ENCODE measurements at places on chromosomes 5 and 9. TPM values are rescaled to one million over a fixed set of nuclear protein-coding genes. Genes with fewer than 3 reads are reported as not detected.

Gene SCGB3A1
- 0.85 TPM for total RNA-seq

Gene ZNF618
- 19.5 TPM for total RNA-seq

Gene GARIN3
- not detected for total RNA-seq

Gene LOX
- 100 TPM for total RNA-seq

DNA sequence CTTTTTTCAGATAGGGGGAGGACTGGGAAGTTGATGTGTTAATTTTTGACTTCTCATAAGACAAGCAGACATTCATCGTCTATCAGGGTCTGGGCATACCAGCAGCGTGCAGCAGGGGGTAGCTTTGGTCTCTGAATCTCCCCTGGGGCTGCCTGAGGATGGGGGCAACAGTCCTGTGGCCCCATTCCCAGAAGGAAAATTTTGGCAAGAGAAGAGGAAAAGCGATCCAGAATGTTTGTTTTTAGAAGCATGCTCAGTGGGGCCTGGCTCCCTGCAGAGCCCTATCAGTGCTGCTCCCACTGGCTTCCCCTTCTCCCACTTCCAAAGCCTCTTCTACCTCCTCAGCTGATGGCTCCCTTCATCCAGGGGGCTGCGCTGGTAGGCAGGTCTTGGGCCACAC, 194.8 kb upstream of the IL12B start:
- no peak for DNase-seq

DNA sequence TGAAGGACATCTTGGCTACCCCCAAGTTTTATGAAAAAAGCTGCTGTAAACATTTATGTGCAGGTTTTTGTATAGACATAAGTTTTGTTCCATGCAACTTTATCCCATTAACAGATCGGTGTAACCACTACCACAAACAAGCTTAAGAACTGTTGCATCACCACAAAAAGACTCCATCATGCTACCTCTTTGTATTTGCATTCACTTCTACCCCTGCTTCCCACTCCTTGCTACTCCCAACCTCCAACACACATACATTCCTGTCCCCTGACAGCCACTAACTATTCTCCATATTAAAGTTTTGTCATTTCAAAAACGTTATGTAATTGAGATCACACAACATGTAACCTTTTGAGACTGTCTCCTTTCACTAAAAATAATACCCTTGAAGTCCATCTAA, 57.8 kb upstream of the LHFPL2 start:
- DNase-seq = no peak

GRCh38 chr5:178460598-178460997, 129.6 kb downstream of the COL23A1 start:
- DNase-seq = no peak

DNA sequence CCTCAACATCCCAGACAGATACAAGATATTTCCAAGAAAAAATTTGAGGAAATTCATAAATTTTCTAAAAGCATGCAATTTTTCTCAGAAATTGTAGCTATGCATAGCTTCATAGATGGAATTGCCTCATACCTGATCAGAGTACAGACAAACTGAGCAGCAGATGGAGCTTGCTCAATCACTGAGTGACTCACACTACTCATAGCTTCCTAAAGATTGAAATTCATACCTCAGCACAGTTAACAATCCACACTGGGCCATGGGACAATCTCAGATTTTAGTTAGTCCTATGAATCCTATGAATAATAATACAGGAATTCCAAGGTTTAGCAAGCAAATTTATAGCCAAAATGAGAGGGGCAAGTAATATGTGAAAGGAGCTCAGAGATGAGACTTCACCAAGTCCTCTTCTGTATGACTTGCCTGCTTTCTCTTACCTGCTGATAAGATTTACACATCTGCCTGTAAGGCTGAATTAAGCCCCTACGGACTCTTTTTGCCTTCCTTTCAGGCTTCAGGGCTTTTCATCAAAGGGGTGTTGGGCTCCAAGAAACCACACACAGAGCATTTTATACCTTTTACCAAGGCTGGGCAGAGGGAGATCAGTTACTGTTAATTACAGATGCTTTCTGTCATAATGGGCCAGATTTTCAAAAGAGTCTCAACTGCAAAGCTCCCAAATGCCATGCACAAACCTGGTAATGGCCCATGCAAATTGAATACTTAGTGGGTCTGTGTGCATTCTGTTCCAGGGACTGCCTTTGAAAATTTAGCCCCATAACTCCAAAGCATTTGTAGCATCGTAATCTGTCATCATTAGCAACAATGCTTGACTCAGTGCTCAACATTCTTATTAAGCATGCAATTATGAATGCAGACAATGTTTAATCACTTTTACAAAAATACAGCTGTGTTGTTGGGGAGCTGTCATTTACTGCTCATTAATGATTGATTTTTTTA, 439.3 kb downstream of the DTWD2 start:
- DNase-seq = no peak

- no peak for DNase-seq
Observed at GRCh38 chr9:123290764-123291163, 22.4 kb upstream of the STRBP start.

GRCh38 chr5:27706832-27707231, 668.4 kb upstream of the CDH9 start:
- no peak for DNase-seq

DNA sequence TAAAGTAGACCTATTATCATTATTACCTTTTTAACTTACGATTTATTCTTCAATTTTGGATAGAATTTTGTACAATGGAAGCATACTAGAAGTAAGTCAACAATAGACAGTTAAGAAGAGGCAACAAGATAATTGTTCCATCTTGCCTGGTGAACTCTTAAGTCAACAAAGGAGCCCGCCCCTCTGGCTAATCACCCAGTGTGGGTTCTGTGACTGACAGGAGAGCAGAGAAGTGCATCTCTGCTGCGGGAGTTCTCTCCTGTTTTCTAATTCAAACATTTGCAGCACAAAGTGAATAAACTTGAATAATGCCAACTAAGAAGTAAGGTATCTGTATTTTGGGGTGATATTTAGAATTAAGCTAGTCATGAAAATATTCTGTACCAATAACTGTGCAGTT, 6.7 kb upstream of the ISL1 start:
- DNase-seq = no peak

GRCh38 chr9:30534455-30534854, 1850.0 kb upstream of the ACO1 start:
- DNase-seq = no peak

GRCh38 chr9:81552581-81552991, 136.8 kb downstream of the TLE1 start:
- no peak for DNase-seq

GRCh38 chr5:52786391-52786790, 1.3 kb upstream of the ITGA1 start:
- peak; percentile 70 for DNase-seq

- DNase-seq = no peak
Observed at GRCh38 chr5:1908931-1909330, 26.2 kb upstream of the IRX4 start.

DNA sequence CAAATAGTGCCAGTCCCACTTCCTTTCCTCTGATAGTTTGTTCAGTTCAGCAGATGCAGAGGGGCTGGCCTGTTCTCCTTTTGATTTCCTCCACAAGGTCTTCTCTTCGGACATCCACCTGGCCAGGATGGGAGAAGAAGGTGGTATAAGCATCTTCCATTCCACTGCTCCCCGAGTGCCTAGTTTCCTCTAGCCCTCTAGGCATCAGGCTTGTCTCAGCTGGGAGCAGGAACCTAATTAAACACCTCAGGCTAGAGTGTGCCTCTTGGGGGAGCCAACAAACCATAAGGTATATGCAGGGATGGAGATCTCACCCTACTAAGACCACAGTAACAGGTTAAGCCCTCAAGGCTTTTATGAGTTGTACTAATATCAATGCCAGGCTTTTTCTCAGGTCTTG, 835 bp upstream of the DND1 start:
- no peak for DNase-seq

DNA sequence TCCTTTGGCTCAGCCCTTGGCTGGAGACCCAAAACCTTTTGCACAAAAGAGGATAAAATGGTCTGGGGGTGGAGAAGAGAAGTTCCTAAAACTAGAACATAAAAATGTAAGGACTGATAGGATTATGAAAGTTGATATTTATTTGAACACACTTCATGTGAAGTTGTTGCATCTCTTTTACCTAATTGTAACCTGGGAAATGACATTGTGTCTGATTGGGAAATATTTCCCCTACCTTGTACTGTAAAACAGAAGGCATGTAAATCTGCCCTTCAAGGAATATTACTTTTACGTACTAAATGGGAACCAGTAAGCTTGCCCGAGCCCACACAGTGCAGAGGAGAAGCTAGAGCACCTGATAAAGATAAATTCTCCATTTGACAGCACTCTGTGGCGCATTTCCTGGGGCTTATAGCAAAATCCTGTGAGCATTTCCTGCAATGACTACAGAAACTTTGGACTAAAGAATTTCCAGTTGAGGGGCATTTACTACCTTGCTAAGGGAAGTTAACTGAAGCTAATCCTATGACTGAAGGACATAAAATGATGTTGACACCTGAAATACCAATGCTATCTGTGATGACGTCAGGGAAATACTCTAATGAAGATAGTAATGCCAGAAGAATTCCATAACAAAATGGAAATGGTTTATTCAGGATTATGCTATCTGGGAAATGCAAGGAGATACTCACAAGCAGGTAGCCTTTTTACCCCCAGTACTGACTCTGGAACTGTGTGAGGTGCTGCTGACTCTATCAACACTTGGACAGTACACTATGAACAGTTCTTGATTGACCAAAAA, 78.3 kb upstream of the LIFR start:
- peak; percentile 35 for DNase-seq

DNA sequence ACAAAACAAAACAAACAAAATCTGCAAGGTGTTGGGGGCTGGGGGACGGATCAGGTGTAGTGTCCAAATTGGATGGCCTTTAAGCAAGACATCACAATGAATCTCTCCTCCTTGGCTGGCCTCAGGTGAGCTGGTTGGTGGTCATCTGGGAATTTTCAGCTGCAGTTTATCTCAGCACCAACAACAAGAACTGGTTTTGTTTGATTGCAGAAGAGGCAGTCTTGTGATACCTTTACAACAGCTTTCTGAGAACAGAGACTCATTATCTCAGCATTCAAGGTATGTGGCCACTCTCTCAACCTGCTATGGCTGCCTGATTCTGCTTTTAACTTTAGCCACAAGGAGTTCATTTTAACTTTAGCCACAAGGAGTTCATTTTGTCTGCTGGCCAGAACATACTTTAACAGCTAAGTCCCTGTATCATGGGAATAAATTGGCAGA, 1543.4 kb downstream of the EFNA5 start:
- no peak for DNase-seq

DNA sequence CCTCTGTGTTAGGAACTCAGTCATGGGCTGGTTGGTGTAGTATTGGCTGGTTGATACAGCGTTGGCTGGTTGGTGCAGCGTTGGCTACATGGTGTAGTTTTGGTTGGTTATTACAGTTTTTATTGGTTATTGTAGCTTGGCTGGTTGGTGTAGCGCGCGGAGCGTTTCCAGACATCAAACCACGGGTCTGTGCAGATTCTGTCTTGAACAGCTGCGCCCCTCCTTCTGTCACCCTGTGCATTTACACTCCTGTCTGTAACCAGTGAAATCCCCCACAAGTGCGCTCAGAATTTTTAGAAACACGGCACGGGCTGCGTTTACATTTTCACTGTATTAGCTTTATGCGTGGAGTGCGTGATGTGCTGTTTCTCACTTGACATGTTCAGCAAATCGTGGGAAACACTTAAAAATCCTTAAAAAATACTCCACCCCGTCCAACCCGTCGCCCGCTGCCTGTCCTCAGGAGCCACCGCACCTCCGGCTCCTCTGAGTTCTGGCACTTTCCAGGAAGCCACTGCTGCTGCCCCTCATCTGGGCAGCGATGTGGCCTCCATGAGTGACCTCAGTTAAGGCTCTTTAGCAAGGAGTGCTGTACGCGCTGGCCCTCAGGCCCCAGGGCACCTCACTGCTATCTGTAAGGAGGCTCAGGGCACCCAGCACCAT, 20.8 kb downstream of the NKD2 start:
- DNase-seq = no peak

GRCh38 chr5:122154910-122155309, 25.6 kb downstream of the ZNF474 start:
- peak; percentile 41 for DNase-seq

DNA sequence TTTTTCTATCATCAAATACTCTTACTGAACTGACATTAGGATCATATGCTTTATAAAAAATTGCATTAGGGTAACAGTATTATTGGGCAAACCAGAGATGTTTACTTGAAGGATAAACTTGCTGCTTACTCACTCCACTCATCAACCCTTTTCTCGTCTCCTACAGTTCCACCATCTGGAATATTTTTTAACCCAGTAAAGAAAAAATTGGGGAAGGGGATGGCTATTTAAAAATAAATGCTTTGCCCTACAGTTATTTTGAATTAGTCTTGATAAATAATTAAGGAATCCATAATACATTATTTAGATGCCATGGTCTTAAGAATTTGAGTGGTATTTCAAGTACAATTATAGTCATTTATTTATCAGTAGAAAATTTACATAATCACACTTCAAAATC, 225.8 kb downstream of the MEF2C start:
- no peak for DNase-seq

DNA sequence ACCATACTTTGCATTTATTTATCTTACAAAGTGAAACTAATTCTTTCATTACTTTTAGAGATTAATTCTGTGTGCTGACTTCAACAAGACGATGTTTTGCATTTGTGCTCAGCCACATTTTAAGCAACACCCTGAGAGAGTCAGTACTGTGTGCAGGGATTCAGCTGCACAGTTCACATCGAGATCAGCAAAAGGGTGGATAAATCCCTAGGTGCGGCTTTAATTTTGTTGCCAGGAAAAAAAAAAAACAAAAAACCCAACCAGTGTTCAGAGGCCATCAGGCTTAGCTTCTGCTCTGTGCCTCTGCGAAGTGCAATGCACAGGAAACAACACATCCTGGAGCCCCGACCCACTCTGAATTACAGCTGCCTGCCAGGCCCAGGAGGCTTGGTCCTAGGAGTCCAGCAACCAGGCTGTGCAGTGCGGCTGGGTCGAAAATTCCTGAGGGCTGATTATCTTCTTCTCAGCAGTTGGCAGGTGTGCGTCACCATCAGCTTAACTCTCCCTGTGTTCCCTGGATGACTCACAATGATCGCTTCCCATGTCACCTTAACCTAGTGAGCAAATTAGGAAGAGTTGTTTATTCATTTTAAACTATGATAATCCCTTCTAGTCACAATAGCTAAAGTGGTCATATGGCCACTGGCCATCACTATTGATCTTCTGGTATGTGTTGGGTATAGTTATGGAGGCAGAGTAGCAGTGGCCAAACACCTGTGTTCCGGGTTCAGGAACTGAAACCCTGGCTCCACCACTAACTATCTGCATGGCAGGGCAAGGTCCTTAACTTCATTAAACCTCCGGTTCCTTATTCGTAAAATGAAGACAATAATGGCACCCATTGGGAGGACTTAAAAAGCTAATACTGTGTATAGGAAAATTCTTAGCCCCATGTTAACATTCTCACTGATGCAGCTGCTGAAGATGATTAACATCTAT, 31.2 kb upstream of the NDUFB6 start:
- DNase-seq = peak; percentile 29

DNA sequence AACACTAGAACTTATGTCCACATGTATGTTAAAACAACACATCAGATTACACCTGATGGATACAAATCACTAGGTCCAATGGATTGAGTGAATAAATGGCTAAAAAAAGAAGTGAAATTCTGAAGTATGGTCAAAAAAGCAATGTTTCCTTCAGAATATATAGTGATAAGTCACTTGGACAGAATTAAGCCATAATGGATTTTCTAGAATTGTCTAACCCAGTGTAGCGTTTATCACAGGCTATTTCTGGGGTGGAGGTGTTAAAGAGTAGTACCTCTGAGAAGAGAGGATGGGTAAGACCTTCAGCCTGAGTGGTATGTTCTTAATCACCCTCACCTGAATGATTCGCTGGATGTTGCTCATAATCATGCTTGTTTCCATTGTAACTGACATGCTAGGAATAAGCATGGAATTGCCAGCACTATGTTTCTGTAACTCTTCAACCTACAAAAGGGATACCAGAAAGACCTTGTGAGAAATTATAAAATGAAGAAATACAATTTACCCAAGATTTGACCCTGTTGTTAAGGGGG, 33.2 kb downstream of the SLC31A2 start:
- DNase-seq = no peak

Data from dermis blood vessel endothelial cell (primary cell).